ENCODE measurements at places on chromosomes 2 and 18.
A peak's percentile ranks its signal among the peaks of the same experiment; 100 is the strongest.

DNA sequence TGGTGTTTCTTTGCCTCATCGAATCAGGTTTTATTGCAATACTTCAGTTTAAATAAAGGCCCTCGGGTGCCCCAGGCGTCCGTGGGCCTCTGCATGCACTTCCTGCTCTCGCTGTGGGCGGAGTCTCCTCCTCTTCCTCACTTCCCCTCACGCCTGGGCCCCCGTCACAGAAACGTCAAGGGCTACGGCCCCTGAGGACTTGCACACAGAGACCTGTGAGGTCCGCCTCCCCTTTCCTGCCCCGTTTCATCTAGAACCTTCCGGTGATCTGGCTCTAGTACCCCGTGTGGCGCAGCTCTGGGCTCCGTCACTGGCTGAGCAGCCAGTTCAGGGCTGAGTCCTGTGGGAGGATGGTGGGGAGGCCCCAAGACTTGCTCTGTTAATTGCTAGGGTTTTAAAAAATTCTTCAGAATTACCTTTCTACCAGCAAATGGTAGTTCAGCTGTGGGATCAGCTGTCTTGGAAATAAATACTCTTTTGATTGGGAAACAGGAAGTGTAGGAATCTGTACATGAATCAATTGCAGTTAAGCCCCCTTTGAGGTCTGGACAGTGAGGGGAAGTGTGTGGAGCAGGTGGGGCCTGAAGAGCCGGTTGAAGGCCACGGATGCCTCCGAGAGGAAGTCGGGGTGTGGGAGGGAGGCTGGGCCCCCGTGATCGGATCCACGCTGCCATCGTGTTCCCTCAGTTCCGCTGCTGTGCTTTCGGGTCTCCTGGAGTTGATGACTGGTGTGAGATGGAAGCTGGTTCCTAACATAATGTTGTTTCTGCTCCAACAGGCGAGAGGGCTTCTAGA is 10.2 kb downstream of the NFATC1 start:
- no peak for DNase-seq

DNA sequence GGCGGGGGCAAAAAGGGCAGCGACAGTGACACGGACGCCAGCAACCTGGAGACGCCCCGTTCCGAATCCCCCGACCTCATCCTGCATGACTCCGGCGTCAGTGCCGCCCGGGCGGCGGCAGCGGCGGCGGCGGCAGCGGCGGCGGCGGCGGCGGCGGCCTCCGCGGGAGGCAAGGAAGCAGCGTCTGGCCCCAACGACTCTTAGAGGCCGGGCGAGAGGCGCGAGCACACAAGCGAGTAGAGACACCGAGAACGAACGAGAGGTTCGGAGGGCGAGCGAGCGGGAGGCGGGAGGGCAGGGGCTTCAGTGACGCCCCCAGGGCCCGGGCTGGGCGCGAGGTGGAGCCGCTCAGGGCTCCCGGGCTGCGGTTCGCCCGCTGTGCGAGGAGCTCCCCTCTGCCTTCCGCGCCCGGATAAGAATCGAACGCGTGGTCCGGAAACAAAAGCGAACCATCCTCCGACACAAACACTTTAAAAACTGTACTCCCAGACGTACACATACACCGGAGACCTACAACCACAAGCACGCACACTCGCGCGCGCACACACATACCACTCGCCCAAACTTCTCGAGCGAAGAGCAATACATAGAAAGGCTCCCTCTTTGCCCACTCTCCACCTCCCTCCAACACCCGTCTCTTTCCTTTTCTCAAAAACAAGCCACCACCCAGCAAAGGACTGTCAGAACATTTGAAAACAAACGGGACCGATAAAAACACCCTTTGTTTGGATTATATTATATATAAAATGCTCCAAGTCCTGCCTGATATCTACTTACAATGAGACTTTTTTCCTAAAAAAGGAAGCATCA is 2.8 kb downstream of the SP9 start:
- DNase-seq = no peak

- DNase-seq = no peak
Measured at GRCh38 chr2:132776287-132776686, 106.3 kb upstream of the LYPD1 start.

GRCh38 chr2:201860636-201861066 is 54.3 kb downstream of the CDK15 start:
- DNase-seq = peak; percentile 54

DNA sequence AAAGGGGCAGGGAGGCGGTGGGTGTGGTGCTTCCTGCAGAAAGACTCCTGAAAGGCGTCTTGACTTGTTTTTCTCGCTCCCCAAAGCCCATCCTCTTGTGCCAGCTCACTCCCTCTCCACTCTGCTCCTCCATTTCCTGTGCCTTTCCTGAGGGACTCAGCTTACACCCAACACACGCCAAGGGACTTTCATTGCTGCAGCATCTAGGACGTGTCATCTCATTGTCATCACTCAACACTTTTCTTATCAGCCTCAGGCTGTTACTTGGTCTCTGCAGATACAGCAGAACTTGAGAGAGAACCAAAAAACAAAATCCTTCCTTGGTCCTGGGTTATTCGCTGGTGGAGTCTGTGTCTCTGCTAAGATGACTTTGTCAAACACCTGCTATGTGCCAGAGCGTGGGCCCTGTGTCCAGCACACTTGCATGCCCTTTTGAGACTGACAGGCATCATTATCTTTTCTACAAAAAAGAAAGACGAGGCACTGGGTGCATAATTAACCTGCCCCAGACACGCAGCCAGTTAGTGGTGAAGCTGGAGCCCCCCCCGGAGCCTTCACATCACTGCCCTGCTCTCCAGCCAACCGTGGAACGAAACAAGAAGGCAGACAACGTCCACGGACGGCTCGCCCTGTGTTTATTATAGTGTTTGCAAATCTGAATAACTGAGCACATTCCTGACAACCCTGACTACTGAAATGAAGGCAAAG is 261.7 kb upstream of the HDAC4 start:
- no peak for DNase-seq

GRCh38 chr2:104432991-104433390 is 420.9 kb upstream of the POU3F3 start:
- no peak for DNase-seq

GRCh38 chr2:101428422-101429176 is 41.3 kb upstream of the CREG2 start:
- no peak for DNase-seq

GRCh38 chr18:10420561-10421352 is 33.7 kb upstream of the APCDD1 start:
- no peak for DNase-seq

DNA sequence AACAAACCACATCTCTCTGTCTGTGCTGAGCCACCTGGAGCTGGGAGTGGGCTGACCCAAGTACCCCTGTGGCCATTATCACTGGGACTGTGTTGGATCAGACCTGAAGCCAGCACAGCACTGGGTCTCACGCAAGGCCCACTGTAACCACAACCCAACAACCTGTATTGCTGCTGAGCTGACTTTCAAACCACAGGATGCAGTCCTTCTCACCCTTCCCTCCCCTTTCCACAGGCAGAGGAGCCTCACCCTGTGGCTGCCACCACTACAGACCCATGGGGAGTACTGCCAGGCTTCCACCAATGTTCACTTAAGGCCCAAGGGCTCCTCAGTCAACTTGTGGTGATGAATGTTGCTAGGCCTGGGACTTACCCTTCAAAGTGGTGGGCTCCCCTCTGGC is 135.7 kb downstream of the DIS3L2 start:
- DNase-seq = no peak

DNA sequence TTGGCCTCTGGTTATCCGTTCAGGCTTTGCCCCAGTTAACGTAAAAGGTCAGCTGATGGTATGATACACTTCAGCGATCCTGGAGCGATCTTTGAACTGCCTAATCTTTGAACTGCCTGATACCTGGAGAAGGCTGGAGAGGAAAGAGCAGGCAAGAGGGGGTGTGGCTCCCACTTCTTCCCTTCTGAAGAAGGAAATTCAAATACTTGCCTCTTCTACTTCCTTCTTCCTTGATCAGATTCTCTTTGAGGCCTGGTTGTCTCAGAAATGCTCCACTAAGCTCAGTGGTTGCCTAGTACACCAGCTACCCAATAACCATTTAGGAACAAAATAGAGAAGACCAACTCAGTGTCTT is 619 bp downstream of the GALM start:
- DNase-seq = no peak

Data from NCI-H1092 treated with DMSO at 0.1 percent for 48 hours (cell line).